ENCODE measurements at places on chromosomes 1 and 21.

GRCh38 chr1:241837416-241837815 lies 10.6 kb upstream of the EXO1 start:
- no peak for DNase-seq

DNA sequence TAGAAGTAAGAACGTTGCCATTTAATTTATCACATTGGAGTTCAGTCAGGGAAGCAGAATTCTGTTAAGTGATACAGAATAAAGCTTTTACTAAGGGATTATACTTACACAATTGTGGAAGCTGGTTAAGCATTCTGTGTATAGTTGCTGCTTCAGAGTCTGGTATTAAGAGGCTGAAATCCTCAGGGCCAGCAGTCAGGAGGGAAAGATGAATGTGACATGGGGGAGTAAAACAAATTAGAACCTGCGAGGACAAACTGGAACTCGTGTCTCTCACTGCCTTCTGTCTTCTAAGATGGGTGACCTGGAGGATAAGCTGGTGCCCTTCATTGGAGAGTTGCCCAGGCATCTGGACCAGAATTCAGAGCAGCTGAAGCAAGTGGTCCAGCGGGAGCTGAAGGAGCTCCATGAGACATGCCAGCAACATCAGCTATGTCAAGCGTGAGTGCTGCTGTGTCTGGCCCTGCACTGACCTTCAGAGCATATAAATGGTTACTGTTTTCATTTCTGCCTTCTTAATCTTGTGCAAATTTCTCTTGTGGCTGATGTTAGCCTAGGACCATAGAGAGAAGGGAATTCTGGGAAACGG lies 23.0 kb downstream of the MARK1 start:
- DNase-seq: no peak

- no peak for DNase-seq
These were observed 49.8 kb downstream of the CDKN2C start for GRCh38 chr1:51019811-51020210.

- DNase-seq: no peak
These were observed 170.6 kb upstream of the C21orf91 start for GRCh38 chr21:17989780-17990179.

DNA sequence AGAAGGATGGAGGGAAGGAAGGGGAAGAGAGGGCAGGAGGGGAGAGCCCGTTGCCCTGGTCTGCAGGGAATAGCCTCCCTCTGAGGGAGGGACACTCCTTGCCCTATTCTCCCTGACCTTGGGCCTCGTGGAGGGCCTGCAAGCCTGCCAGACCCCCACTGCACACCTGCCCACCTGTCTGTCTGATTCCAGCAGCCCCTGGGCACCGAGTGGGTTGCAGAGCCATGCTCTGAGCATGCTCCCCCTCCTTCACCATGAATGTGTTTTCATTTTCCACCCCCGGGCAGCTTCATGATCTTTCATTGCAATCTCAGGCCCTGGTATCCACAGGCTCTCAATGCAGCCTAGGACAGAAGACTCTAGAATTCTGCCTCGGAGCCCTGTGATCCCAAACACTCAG lies 5.1 kb upstream of the NPHP4 start:
- DNase-seq: no peak

- peak; percentile 30 for DNase-seq
These were observed 37.5 kb downstream of the XCL2 start for GRCh38 chr1:168506204-168506819.

DNA sequence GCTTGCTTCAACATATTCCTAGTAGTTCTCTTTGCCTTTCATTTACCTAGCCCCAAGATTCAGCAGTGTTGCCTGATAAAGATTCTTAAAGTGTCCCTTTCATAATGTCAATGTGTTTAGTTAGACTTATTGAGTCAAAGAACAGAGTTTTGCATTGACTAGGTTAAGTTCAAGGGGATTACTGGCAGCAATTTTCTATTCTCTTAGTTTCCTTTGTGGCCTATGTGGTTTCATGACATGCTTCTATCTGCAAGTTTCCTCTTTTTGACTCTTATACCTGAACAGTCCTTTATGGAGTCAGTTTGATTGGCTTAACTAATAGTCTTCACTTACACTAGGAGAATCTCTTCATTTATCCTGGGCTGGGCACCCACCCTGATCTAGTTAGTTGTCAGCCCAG lies 151.3 kb downstream of the ADGRL4 start:
- DNase-seq: no peak

GRCh38 chr21:35737899-35738346 lies 322.4 kb downstream of the SETD4 start:
- DNase-seq: peak; percentile 69

GRCh38 chr1:246786606-246787238 lies 62.5 kb downstream of the SCCPDH start:
- no peak for DNase-seq

DNA sequence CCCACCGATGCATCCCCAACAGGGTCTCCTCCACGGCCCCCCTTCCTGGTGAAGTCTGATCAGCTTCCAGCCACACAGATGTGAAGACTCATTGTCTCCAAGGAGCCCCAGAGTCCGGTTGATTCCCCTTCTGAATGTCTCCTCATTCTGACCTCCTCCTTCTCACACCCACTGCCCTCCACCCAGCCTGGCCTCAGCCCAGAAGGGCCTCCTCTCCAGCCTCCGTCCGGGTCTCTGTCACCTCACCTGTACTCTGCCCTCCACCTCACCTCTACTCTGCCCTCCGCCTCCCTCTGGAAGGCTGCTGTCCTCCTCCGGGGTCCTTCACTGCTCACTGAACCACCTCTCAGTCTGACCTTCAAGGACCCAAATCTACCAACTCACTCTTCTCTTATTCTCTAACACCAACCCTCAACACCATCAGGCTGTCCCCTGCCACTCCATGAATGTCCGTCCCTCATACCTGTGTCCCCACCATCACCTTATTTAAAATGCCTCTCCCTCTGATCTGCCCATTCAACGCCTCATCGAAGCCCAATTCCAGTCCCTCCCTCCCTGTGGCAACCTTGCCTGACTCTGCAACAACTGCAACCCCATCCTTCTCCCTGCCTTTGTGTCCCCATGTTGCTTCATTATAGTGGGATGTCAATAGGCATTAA lies 201.2 kb downstream of the TOMM20 start:
- DNase-seq: no peak

DNA sequence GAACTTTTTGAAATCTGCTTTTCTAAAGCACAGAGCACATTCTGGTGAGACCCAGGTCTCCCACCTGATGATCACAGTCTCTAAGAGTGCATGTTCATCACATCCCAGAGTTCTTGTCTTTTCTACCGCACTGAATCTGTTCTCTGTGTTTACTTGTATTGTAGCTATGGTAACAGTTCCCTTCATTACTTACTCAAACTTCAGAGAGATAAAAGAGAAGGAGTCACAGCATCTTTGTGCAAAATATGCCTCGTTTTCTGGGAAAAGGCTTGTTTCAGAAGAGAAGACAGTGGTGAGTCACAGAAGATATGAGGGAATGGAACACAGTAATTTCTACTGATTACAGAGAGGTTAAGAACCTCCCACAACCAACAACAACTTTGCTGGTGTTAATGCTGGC lies 580.6 kb downstream of the PLA2G4A start:
- DNase-seq: peak; percentile 79

- no peak for DNase-seq
These were observed 101.1 kb upstream of the HNRNPU start for GRCh38 chr1:244965185-244966030.

DNA sequence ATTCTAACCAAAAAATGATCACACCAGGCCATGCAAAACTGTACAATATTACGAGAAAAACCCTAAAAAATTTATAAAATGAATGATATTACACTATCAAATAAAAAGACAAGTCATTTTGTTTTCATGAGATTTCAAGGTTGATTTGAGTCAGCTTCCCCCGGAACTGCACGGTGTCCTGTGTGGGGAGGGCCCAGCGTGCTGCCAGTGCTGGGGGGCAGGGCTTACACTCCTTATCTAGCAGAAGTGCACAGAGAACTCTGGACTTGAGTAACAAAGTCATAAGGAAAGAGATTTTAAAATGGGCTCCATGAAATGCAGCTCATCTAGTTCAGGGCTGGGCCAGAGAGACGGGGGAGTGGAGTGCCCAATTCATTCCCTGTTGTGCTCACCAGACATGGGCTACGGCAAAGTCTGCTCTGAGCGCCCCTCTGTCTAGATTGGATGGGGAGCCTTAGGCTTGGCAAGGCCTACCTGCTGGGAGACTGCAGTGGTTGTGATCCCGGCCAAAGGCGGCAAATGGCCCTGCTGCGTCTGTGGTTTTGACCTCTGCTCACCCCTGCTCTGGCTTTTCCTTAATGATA lies 50.1 kb downstream of the COQ8A start:
- peak; percentile 51 for DNase-seq

DNA sequence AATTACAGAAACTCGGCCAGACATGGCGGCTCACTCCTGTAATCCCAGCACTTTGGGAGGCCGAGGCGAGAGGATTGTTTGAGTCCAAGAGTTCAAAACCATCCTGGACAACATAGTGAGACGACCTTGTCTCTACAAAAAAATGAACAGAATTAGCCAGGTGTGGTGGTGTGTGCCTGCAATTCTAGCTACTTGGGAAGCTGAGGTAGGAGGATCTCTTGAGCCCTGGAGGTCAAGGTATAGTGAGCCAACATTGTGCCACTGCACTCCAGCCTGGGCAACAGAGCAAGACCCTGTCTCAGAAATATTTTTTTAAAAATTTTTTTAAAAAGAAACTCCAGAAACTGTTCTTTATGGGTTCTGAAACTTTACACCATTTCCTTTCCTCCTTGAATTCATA lies 38.4 kb upstream of the IFNGR2 start:
- no peak for DNase-seq

DNA sequence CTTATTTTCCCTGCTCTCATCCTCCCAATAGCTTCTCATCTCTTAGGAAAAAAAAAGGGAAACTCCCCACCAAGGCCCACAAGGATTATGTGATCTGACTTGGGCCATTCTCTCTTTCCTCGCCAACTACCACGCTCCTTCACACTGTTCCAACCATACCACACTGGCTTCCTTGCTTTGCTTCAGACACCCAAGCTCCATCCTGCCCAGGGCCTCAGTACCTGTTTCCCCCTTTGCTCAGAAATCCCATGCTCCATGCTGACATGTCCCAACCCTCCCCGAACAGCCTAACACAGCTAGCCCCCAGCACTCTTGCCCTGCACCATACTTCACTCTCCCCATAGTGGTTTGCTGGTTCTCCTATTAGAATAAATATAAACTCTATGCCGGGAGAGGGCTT lies 39.2 kb downstream of the MAB21L3 start:
- DNase-seq: no peak

DNA sequence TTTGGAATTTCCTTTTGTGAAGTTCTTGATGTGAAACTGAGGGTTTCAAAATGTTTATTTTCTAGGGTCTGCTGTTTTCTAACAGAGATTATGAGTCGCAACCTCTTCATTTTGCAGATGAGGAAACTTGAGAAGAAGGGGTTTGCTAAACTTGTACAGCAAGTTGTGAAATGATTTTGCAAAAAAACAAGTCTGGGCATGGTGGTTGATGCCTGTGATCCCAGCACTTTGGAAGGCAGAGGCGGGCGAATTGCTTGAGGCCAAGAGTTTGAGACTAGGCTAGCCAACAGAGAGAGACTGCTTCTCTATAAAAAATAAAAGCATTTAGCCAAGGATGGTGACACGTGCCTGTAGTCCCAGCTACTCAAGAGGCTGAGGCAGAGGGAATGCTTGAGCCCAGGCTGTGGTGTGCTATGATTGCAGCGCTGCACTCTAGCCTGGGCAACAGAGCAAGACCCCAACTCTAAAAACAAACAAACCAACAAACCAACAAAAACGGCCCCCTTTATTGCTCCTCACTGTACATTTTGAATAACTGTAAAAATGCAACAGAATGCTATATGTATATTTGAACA lies 9.9 kb downstream of the TRIM67 start:
- no peak for DNase-seq

- DNase-seq: no peak
These were observed 2.3 kb upstream of the CHI3L1 start for GRCh38 chr1:203188686-203189232.

GRCh38 chr21:27292783-27293182 lies 325.9 kb upstream of the ADAMTS5 start:
- DNase-seq: no peak

DNA sequence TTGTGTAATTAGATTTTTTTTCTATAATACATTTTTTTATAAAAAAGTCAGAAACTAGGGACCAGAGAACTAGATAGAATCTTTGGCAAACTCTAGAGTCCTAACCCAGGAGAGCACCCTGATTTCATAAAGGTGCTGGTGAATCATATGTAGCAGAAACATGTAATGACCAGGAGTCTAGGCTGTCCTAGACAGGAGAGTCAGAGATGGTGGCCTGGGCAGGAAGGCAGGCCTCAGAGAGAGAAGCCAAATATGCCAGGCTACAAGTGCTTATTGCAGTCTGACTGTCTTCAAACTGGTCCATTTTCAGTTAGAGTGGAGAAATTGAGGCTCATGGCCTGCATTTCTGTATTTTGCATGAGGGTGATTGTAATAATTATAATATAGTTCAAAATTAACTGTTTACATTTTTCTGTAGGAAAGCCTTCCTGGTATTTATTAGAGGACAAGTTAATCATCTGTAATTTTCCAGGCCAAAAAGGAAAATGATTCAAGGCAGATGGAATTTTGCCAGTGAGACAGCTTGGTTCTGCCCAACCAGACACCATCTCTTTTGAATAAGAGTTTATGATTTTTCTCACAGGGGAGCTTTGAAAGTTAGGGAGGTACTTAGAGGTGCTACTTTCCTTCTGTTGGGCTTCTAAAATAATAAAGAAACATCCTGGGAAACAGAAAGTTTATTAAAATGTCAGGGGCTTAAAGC lies 129.8 kb downstream of the S1PR1 start:
- DNase-seq: peak; percentile 52

DNA sequence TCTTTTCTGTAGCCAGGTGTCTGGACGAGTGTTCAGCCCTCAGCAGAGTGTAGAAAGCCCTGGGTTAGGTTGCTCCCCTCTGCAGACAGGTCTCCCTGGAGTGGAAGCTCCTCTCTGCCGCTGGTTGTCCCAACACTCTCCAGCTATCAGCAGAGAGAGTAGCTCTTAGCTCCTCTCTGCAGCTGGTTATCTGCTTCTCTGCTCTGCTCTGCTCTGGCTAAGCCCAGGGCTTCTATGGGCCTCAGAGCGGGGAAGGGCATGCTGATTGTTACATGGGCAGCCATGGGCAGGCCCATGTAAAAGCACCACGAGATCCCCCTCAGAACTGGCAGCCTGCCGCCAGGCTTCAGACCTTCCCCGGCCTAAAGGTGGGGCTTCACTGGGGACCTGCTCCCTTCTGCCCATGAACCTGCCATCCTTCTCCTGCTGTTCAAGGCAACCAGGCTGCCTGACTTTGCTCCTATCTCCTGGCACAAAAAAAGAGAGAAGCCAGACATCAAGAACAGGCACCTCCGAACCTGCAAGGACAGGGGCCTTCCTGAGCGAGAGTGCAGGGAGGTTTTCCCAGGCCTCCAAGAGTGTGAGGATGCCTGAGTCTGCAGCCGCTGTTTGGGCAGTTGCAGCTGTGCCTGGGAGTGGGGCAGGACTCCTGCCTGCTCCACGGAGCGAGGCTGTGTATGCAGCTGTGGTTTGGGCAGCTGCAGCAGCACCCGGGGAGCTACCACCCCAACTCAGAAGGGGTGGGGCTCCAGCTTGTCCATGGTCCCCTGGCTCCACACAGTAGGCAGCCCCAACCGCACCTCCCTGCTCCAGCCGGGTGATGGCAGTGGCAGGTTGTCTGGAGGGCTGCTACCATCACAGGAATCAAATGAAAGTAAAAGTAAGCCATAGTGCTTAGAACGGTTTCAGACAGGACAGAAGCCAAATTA lies 973.7 kb downstream of the LTN1 start:
- DNase-seq: no peak
